ENCODE measurements at places on chromosomes 5 and 9.

DNA sequence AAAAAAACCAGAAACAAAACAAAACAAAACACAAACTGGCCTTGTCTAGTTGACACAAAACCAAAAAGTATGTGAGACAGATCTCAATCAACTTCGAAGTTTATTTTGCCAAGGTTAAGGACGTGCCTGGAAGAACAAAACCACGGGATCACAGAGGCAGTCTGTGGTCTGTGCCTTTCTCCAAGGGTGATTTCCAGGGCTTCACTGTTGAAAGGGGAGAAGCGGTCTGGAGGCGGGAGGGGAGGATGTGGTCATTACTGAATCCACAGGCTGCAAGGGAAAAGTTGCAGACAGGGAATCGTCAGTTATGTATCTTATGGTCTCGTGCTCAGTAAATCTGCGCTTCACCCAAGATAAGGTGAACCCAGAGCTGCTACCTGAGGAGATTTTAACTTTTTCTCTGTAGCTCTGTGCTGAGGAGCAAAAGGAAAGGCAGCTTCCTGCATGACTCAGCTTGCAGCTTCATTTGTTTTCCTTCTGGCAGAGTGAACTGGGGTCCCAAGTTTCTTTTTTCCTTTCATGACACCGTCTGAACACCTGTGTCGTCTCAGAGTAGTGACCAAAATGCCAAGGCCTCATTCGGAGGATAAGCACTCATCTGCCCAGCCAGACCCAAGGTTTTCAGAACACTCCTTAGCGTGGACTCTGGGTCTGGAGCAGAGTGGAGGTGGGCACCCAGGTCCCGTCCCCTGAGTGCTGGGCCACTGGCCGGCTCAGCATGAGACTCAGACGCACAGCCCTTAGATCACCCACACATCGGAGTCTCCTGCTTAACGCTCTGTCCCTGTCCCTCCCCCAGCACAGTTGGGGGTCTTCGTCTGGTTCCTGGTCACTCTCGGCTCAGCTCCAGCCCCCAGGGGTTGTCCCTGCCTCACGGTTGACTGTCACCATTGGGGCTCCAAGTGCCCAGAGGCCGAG lies 25.9 kb downstream of the ROPN1L start:
- no peak for DNase-seq

DNA sequence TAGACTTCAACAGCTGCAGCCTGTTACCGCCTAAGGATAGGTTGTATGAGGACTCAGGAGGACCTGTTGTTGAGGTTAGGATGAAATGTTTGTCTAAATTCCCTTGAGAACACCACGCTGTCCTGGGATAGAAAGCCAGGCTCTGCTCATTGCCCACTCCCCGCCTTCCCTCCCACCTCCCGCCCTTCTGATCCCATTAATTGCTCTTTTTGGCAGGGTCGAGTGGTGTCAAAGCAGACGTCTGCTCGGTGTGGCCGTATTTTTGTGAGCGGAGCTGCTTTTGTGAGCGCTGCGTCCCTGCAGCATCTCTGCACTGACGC lies 62.3 kb downstream of the SPATA31C2 start:
- DNase-seq = no peak

GRCh38 chr5:58462623-58463230 lies 2.8 kb upstream of the PLK2 start:
- no peak for DNase-seq

GRCh38 chr9:618478-618877 lies 223.0 kb upstream of the DMRT1 start:
- DNase-seq = no peak

DNA sequence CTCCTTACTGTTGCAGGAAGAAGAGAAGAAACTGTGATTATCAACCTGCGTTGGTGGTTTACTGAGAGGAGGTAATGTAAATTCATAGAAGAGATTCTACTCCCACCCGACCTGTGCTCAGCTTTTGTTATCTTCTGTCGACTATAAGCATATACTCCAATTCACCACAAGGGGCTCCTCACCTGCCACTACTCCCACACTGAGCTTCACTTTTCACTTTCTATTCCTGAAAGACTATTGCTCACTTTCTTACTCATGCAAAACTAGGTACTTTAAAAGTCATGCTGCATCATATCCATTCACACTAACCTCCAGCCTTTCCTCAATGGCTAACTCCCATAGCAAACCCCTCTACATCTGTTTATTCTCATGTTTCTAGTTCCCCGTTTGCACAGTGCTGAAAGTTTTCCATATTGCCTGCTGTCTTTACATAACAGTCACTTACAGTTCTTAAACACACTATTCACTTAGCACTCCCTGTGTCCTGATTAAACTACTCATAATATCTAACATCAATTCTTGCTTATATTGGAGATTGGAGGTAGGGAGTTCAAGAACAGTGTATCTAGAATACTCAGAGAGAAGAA lies 1062.6 kb downstream of the NR2F1-AS1 start:
- no peak for DNase-seq

GRCh38 chr9:104970271-104970987 lies 42.5 kb upstream of the ABCA1 start:
- no peak for DNase-seq

GRCh38 chr5:126514131-126514557 lies 80.9 kb downstream of the ALDH7A1 start:
- no peak for DNase-seq

DNA sequence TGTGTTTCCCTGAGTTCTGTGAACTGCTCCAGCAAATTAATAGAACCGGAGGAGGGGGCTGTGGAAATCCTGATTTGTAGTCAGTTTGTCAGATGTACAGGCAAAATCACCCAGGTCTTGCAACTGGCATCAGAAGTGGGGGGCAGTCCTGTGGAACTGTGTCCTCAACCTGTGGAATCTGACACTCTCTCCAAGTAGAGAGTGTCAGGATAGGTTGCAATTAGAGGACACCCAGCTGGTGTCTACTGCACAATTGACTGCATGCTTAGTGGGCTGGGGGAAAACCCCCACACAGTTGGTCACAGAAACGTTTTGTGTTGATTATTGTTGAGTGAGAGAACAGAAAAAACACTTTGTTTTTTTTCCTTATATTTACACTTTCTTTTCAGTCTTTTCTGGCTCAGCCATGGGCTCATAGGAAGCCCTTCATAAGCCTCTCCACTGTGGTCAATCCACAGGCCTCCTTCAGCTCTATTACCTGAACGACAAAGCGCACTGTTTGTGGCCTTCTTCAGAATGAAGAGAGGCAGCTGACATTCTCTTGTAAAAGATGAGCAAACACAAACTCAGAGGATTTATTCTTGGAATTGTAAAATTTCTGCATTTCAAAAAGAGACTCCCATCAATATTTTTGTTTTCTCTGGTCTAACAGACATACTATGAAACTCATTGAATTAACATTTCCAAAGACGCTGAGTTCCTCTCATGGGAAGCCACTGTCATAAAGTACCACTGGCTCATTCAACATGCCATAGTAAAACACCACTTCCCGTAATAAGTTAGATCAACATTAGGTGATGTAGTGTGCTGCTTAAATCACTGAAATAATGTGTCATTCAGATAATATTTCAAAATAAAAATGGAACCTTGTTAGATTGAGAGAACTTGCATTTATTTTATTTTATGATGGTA lies 348.9 kb upstream of the RFX3 start:
- no peak for DNase-seq

GRCh38 chr9:82565188-82565969 lies 497.6 kb downstream of the RASEF start:
- DNase-seq = no peak

DNA sequence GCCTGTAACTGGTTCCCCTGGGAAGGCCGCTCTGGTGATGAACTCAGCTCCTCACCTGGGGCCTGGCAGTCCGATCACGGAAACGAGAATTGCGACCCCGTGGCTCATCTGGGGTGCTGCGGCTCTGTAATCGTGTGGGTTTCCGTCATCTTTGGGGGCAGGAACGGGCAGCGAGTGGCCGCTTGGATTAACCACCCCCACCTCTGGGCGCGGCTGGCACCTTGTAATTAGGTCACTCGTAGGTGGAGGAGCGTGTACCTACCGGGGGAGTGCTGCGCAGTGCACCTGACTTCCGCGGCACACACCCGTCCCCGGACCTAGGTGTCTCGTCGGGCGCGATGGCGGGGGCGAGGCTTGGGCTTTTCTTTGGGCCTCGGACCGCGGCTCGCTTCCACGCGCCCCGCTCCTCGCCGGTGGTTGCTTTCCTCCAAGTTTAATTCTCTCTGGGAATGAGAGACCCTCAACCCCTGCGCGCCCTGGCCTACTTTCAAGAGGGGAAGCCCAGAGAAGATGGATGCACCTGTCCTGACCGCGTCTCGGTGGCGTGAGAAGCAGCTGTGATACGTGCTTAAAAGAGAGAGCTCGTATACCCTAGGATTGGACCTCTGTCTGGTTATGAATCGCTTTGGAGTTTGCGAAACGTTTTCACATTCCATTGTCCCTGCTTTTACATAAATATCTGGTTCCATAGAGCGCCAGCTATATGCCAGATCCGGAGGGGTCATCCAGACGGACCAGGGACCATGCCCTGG lies 744 bp upstream of the PPP2CA start:
- no peak for DNase-seq

DNA sequence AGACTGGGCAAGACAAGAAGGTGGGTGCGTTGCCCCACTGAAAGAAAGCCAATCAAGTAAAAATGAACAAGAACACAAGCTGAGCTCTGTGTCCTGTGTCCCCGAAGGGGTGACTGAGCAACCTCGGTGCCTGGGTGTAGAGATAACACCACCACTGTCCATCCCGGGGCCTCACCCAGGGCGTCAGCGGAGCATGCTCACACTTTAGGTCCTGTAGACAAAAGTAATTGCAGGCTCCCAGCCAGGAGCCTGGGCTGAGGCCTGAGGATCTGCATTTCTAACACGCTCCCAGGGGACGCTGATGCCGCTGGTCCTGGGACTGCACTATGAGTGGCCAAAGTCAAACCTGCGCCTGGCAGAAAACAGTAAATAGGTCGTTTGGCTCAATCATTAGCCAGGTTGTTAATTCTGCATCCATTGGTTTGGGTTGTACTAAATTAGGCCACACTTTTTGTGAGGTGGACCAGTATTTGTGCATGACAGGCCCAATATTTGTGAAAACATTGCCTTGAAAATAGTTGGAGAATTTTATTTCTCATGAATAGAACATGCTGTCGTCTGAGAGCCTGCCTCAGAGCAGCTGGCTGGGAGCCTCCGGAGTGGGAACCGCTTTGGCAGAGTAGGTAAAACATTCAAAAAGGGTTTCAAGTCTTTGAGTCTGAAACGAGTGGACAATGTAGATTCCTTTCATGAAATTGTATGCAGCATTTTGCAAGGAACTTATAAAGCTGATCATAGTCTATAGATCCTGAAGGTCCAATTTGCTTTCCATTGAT lies 38.3 kb downstream of the ANKRD33B start:
- DNase-seq = no peak

GRCh38 chr9:88880199-88880598 lies 111.1 kb upstream of the S1PR3 start:
- no peak for DNase-seq

GRCh38 chr5:71810471-71811195 lies 91.6 kb downstream of the CARTPT start:
- no peak for DNase-seq

- no peak for DNase-seq
These were observed 43.0 kb upstream of the CLPTM1L start for GRCh38 chr5:1387876-1388275.

GRCh38 chr5:128014578-128014977 lies 69.0 kb upstream of the SLC12A2 start:
- no peak for DNase-seq

- DNase-seq = no peak
These were observed 11.8 kb upstream of the SCGB3A1 start for GRCh38 chr5:180603076-180603594.

DNA sequence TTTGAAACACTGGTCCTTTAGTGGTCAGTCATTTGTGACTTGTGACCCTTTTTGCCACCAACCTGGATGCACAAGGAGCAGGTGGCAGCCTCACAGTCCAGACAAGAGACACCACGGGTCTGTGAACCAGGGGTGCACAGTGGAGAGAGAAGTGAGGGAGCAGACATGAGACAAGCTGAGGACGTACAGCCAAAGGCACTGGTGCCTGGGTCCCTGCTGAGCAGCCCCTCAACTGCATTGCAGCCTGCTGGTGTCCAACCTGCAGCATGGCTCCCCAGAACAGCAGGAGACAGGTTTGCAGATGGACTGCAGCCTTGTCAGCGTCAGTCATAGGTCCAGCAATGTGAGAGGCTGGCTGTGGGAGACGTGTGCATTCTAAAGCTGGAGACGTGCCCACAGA lies 124.2 kb upstream of the FSTL4 start:
- DNase-seq = no peak

DNA sequence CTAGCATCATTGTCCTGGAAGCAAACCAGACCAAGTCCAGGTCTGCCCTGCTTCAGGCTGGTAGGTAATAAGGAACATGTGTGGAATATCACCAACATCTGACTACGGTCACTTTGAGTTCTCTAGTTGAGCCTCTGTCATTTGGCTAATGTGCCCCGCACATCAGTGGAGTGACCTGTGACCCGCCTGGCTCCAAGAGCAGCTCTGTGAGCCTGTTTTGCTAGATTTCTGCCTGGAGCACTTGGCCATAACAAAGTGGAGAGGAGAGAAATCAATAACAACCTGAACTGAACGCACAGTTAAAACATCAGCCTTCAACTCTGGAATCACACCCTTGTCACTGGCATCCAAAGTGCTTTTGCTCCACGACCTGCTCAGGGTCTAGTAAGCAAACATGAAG lies 115.7 kb downstream of the PPP2R2B start:
- DNase-seq = no peak

DNA sequence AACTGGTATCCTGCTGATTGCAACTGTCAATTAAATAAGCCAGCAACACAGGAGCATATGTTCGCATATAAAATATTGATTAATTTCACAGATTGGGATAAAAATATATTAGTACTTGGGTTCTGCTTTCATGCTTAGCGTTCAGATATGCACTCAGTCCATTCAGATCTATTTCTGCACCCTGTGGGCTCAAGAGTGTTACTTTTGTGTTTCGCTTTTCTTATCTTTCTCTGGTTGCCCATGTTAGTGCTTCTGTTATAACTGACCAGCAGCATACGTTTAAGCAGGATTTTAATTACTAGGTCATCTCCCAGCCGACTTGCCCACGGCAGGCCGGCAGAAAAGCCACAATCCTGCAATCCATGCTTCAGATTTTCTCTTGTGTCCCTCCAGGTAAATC lies 289.1 kb downstream of the EBF1 start:
- no peak for DNase-seq

- DNase-seq = no peak
These were observed 24.8 kb downstream of the PPP3R2 start for GRCh38 chr9:101569741-101570501.

- no peak for DNase-seq
These were observed 32.7 kb upstream of the SLC9A3 start for GRCh38 chr5:556909-557441.

GRCh38 chr5:168472329-168472728 lies 13.9 kb upstream of the RARS1 start:
- no peak for DNase-seq

DNA sequence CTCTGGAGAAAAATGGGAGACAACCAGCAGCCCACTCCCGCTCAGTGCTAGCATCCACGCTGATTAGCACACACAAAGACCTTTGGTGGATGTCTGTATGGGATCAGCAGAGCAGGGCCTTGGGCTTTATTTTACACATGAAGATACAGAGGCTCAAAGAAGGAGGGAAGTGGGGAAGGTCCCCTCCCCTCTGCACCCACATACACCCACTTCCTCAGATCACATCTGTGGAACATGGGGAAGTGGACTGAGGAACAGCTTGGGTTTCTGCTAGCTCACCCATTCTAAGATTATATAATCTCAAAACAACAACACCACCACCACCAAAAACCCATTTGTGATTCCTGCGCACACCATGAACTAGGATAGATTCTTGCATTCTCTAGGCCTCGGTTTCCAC lies 14.0 kb downstream of the GGTA1 start:
- DNase-seq = no peak

GRCh38 chr5:160480652-160481051 lies 59.0 kb downstream of the PTTG1 start:
- no peak for DNase-seq

GRCh38 chr5:88925692-88926490 lies 42.9 kb upstream of the MEF2C start:
- DNase-seq = no peak
